ENCODE measurements at places on chromosomes 12 and 14. TPM values are rescaled to one million over a fixed set of nuclear protein-coding genes. Genes with fewer than 3 reads are reported as not detected.

The ENDOU gene
- not detected for total RNA-seq

The KRT86 gene
- not detected for total RNA-seq

The LALBA gene
- not detected for total RNA-seq

The CHGA gene
- not detected for total RNA-seq

The TSHR gene
- total RNA-seq = not detected

The TOMM20L gene
- total RNA-seq = not detected
